ENCODE measurements at places on chromosomes 7 and 10.

GRCh38 chr10:77118603-77119282, 518.9 kb downstream of the KCNMA1 start:
- no peak for DNase-seq

- no peak for DNase-seq
These were observed 888.2 kb downstream of the LRMDA start for GRCh38 chr10:76319661-76320060.

DNA sequence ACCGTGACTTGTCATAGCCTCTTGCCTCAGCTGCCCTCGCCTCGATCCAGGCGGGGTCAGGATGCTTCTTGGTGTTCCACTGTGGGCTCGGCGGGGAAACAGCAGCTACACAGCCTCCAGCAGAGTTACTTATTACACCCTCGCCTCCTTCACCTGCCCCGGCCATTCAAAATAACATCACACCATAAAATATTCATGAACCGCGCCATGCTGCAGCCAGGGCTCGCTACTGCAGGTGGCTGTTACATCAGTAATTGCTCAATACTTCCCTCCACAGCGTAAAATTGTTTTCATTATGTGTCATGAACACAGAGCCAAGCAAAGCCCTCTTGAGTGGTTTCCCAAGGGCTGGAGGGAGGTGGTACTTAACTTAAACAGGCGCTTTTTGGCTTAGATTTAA, 241.5 kb upstream of the SP8 start:
- no peak for DNase-seq

DNA sequence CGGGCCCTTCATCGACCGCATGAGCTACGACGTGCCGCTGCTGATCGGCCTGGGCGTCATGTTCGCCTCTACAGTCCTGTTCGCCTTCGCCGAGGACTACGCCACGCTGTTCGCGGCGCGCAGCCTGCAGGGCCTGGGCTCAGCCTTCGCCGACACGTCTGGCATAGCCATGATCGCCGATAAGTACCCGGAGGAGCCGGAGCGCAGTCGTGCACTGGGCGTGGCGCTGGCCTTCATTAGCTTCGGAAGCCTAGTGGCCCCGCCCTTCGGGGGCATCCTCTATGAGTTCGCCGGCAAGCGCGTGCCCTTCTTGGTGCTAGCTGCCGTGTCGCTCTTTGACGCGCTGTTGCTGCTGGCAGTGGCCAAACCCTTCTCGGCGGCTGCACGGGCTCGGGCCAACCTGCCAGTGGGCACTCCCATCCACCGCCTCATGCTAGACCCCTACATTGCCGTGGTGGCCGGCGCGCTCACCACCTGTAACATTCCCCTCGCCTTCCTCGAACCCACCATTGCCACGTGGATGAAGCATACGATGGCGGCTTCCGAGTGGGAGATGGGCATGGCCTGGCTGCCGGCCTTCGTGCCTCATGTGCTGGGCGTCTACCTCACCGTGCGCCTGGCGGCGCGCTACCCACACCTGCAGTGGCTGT, 1.2 kb downstream of the SLC18A3 start:
- no peak for DNase-seq

GRCh38 chr7:2017914-2018568, 214.7 kb downstream of the MAD1L1 start:
- no peak for DNase-seq

- DNase-seq: no peak
These were observed 17.1 kb downstream of the GRID1 start for GRCh38 chr10:86349474-86349873.

DNA sequence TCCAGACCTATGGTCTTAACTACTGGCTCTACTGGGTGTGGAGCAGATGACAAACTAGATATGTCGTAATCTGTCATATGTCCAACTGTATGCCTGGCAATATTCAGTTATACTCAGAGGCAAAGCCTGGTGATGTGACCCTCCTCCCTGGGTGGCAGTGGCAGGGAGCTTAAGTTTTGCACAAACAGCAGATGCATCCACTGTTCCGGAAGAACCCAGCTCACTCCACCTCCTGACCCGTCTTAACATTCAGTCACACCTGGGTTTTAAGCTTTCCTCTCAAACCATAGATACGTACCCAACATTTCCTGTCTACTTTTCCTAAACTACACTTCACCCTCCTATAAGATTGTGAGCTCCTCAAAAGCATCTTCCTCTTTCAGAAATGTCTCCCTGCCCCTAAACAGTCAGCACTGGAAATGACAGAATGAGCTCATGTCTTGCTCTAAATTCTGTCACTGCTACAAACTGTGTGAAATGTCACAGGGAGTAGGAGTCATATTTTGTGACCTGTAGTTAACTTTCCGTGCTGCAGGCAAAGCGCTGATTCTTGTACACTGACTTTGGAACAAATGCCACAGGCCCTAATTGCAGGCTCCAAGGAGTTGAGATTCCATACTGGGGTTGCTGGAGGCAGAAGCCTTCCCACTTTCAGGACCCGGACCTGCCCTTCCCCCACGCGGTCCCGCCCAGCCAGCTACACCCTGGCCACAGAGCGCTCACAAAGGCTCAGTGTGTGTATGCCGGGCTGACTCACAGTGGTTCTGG, 23.9 kb downstream of the SCD start:
- no peak for DNase-seq

GRCh38 chr7:117951285-117951684, 78.0 kb upstream of the CTTNBP2 start:
- no peak for DNase-seq

DNA sequence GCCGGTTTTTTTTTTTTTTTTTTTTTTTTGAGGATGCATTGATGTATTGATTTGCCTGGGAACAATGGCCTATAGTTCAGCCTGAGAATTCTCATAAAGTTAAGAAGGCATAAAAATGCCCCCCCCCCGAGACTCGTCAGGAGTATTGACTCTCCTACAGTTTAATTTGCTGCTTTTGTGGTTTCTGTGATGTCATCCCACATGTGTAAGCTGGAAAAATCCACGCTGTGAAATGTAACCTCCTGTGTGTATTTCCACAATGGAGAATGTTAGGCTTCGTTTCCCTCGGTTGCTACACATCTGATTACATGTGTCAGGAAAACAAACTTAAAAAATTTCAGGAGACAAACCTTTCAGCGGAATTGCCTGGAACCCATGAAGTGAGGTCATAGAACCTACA, 117.9 kb downstream of the FANK1 start:
- DNase-seq: no peak

DNA sequence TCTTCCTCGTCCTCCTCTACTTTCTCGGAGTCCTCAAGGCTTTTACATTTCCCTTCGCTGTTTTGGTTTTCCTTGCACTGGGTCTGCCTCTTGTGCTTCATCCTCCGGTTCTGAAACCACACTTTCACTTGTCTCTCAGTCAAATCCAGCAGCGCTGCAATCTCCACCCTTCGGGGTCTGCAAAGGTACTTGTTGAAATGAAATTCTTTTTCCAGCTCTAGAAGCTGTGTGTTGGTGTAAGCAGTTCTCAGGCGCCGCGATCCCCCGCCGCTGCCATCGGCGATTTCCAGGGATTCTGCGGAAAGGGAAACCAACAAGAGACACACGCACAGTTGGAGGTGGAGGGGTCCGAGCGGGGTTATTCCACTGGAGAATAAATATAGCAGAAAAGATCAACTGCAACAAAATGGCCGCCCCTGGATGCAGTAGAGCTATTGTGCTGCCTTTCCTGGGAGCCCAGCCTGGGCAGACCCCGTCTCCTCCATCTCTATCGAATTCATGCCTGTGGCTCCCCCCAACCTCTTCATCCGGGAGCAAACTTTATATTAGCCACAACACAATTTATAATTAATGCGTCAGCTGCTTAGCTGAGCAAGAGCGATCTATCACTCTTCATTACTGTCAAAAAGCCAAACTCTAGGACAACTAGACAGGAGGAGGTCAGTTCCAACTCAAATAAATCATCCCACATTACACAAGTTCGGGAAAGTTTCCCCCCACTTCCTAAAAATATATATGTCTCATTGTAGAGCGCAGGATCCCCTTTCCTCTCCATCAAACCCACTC, 1.1 kb downstream of the HOXA2 start:
- no peak for DNase-seq

GRCh38 chr7:136353287-136353686, 376.1 kb upstream of the MTPN start:
- no peak for DNase-seq

DNA sequence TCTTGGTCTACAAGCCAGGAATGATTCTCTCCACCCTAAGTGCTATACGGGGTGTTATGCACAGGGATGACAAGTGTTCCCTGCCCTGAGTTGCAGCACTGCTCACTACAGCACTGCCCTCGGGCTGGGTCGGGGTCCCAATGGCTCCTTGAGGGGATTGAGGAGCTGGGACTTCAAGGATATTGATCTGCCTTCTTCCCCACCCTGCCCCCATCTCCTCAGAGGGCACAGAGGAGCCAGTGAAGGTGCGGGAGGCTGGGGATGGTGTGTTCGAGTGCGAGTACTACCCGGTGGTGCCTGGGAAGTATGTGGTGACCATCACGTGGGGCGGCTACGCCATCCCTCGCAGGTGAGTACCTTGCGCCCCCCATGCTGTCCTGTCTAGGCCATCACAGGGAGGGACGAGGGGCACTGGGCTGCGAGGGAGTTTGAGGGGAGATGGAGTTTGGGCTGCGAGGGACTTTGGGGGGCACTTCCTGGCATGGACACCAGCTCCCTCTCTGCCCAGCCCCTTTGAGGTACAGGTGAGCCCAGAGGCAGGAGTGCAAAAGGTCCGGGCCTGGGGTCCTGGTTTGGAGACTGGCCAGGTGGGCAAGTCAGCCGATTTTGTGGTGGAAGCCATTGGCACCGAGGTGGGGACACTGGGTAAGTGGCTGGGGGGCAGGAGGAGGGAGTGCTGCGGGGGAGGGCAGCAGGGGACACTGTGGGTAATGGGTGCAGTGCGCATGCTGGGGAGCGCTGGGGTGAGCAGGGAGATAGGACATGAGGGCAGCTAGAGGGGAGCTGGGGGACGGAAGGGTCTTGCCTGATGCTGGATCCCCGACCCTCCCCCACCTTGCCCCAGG, 10.3 kb downstream of the FLNC start:
- DNase-seq: no peak

- DNase-seq: no peak
These were observed 89.6 kb upstream of the C7orf33 start for GRCh38 chr7:148500978-148501377.

- DNase-seq: no peak
These were observed 103.5 kb upstream of the PDLIM1 start for GRCh38 chr10:95394161-95394880.

DNA sequence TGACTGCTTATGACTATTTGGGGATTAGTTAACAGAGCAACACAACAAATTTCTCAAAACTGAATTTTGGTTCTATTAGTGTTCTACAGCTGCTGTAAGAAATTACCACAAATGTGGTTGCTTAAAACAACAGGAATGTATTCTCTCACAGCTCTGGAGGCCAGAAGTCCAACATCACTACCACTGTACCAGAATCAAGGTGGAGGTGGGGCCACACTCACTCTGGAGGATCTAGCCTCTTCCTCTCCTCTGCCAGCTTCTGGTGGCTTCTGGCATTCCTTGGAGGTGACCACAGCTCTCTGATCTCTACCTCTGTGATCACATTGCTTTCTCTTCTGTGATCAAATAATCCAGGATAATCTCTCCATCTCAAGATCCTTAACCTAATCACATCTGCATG, 194.7 kb upstream of the BMPER start:
- DNase-seq: no peak

- DNase-seq: no peak
These were observed 67.6 kb downstream of the DOCK1 start for GRCh38 chr10:126972635-126973414.

DNA sequence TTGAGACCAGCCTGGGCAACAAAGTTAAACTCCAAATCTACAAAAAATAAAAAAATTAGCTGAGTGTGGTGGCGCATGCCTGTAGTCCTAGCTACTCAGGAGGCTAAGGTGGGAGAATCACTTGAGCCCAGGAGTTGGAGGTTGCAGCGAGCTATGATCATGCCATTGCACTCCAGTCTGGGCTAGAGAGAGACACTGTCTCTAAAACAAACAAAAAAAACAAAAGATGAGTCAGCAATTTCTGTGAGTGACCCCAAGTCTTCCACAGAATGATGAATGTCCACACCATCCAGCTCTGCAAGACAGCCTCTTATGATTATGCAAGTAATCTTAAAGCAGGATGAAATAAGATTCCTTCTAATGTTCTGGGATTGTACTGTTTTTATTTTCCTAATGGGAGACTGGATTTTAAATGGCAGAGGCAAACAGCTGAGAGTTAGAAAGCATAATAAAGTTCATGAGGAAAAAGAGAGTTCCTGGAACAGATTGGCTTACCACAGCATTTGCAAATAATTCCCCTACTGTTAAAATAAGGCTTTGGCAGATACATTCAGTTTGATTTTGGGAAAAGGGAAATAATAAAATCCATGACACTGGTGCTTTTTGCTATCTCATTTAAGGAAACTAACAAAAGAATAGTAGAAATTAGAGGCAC, 18.9 kb upstream of the PRKAR2B start:
- DNase-seq: no peak

GRCh38 chr10:87705339-87705738, 45.7 kb downstream of the PAPSS2 start:
- DNase-seq: no peak

DNA sequence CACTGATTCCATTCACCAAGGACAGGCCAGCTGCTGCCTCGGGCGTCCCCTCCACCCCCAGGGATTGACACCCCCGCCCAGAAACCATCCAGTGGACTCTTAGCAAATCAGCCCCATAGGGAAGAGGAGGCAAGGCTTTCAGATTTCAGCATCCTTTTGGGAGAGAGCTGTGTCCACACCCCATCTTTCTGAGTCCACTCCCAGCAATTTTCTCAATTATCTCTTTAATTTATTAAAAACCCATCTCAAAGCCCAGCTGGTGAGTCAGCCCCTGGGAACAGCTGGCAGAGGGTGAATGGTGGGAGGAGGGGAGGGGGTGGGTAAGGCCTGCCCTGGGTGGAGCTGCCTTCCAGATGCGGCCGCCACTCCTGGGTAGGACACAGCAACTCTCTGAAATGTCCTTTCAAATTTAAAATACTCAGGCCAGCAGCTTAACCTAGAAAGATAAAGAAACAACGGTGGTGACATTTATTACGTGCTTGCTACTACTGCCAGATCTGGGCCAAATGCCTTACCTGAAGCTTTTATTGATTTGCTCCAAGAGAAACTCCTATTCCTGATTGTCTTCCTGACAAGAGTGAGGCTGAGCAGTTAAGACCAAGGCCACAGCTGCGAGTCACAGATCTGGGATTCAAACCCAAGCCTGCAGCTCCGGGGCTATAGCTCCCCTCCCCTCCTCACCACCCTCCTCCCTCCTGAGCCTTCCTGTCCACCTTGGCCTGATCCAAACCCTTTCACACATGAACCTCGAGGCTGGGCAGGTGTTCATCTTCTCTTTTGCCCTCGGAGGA, 120.4 kb downstream of the RGS10 start:
- no peak for DNase-seq

DNA sequence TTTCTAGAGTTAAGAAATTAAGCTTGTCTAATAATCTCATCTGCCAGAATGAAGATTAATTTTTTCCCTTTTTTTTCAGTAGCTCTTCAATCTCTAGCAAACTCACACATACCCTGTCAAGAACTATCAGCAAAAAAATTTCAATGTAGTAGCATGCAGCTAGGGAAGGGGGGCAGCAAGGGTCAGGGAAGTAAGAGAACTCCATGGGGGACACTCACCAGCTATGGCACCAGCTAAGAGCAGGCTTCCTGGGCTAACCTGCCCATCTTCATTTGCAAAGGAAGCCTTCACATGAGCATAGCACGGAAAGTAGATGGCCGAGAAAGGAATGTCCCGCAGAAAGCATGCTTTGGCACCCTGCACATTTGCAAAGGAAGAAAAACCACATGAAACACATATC, 190.4 kb downstream of the SLC25A13 start:
- no peak for DNase-seq

GRCh38 chr7:114530057-114530611, 115.5 kb downstream of the FOXP2 start:
- DNase-seq: no peak

Data from stimulated activated CD4-positive, alpha-beta T cell treated with anti-CD3 and anti-CD28 coated beads, Interleukin-15, amount 100 ng/mL, for 1 hour (primary cell).